Naive thymus-derived CD8-positive, alpha-beta T cell (primary cell): ENCODE measurements at places on chromosomes 5 and 9.

DNA sequence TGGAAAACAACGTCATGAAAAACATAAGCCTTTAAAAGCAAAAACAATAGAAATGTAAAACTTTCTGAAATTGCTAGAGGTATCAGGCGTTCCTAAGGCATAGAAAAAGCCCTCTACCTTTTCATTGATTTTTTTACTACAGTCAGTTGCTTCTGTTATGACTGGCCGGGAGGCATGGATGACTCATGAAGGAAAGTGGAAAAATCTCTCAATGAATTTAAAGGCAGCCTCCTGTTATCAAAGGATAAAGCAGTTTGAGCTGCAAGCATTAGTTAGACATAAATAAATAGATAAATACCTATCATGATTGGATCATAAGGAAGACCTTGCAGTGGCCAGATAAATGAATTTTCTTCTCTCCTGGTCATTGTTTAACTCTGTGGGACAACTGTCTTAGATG lies 281.6 kb downstream of the MAST4 start:
- no peak for DNase-seq

DNA sequence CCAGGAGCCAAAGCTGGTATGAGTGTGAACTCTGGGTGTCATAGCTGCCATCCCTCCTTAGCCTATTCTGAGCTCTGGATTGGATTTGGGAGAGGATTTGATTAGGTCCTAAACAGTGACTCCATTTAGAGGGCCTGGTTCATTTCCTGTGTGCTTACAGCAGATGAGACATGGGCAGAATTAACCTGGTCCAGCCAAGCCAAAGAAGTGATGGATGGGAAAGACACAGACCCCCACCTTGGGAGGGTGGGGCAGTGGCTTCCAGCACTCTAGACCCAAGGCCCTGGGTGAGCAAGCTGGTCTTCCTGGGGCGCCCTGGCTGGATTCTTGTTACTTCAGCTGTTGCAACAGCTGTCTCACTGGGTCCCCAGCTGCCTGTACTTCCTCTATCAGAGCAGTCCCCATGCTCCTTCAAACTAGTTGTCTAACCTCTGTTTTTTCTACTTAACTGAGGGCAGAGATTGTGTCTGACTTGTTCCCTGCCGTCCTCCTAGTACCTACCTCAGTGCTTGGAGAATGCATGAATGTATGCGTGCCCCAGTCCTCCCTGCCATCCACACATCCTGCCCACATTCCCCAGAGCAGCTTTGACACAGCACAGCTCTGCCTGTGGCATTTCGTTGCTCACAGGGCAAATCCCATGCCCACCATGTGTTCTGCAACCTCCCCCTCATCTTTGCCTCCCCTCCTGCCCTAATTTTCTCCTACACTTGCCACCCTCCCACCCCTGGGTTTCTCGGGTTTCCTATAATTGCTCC lies 115.9 kb downstream of the RGS3 start:
- no peak for DNase-seq

- DNase-seq: no peak
Measured at GRCh38 chr5:71769287-71769686, 50.2 kb downstream of the CARTPT start.

- DNase-seq: no peak
Measured at GRCh38 chr5:118806571-118806970, 181.8 kb downstream of the DTWD2 start.

- peak; percentile 50 for DNase-seq
Measured at GRCh38 chr5:34486160-34486848, 169.8 kb upstream of the RAI14 start.
